Stimulated activated CD8-positive, alpha-beta memory T cell treated with anti-CD3 and anti-CD28 coated beads, Interleukin-15, amount 100 ng/mL, for 24 hours (primary cell): ENCODE measurements at places on chromosomes 2 and 18.
A peak's percentile ranks its signal among the peaks of the same experiment; 100 is the strongest.

DNA sequence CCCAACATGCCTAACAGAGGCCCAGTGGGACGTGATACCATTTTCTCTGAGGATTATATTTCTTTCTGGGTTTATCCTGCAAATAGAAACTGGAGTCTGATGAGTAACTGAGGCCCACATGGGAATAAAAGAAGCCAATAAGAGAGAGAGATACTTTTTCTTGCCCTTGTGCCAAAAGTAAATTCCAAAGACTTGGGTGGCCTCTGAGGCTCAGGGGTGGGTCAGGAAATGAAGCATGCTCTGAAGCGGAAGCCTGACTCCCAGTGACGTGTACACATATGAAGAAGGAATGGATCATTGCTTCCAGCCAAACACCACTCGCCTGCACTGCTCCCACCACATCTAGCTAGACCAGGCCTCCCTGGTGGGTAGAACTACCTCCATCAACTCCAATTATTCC is 273.6 kb upstream of the NCKAP5 start:
- no peak for DNase-seq

GRCh38 chr2:72292433-72292832 is 144.8 kb upstream of the CYP26B1 start:
- no peak for DNase-seq

- DNase-seq: no peak
Measured at GRCh38 chr18:69138088-69138487, 262.6 kb upstream of the DOK6 start.

- no peak for DNase-seq
Measured at GRCh38 chr18:69580107-69580506, 179.4 kb downstream of the DOK6 start.

DNA sequence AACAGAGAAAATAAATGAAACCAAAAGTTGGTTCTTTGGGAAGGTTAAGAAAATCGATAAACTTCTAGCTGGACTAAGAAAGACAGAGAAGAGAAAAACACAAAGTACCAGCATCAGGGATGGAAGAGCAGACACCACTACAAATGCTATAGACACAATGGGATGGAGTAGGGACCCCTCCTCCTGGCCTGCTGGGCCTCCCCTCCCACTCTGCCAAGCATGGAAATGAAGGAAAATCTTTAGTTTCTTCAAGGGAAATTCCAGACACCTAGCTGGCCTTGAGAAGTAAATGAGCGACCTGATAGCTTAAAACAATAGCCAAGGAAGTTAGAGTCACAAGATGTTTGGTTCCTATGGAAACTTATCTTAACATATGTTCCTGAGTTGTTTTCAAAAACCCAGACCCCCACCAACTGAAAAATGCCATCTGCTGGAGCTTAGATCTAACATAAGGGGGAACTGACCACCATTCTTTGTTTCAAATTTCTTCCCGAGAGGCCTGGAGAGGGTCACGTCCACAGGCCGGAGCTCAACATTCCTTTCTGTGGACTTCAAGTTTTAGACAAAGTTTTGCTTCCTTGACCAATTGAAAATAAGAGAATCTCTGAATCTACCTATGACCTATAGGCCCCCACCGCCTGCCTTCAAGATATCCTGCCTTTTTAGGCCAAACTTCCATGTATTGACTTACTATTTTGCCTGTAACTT is 101.9 kb downstream of the BIN1 start:
- no peak for DNase-seq

DNA sequence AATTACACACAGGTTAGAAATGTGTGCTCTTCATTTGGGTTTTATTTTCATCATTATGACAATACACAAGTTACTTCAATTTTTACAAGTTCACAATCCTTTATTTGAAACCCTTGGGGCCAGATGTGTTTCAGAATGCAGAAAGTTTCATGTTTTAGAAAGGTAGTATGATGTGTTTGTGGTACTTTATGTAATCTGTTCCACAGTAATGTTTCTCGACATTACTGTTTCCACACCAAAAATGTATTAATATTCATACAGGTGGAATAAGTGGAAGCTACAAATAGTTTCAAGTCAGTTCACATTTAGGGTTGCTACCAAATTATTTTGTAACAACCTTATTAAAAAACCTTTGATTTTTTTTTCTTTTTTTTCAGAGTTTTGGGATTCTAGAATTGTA is 10.4 kb downstream of the UBE2E3 start:
- no peak for DNase-seq

DNA sequence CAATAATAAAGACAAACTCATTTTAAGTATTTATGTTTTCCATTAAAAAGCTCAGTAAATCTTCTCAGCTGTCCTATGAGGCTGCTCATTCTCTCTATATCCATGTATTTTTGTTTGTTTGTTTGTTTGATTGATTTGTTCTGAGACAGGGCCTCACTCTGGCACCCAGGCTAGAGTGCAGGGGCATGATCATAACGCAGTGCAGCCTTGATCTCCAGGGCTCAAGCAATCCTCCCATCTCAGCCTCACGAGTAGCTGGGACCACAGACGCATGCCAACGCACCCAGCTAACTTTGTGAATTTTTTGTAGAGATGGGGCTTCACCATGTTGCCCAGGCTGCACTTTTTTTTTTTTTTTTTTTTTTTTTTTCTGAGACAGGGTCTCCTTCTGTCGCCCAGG is 5.6 kb downstream of the STRN start:
- no peak for DNase-seq

GRCh38 chr18:75548353-75548905 is 120.9 kb upstream of the SMIM21 start:
- DNase-seq: no peak

DNA sequence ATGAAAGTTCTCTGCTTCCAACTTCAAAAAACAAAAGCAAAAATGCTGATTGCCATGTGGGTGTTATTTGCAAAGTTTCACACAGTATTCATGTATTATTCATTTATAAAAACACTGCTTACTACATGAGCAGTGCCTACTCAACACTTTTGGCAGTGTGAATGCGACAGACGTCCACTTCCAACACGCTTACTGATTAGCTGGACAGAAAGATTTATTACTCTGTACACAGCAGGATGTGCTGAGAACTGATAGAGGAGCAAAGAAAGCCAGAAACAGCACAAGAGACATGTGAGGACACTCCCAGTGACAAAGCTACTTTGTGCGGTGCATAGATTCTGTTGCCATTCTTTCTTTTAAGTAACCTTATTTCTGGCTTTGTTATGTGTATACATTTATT is 258.8 kb downstream of the DLGAP1 start:
- no peak for DNase-seq

GRCh38 chr18:8704361-8705237 is 757 bp upstream of the MTCL1 start:
- DNase-seq: peak; percentile 78

DNA sequence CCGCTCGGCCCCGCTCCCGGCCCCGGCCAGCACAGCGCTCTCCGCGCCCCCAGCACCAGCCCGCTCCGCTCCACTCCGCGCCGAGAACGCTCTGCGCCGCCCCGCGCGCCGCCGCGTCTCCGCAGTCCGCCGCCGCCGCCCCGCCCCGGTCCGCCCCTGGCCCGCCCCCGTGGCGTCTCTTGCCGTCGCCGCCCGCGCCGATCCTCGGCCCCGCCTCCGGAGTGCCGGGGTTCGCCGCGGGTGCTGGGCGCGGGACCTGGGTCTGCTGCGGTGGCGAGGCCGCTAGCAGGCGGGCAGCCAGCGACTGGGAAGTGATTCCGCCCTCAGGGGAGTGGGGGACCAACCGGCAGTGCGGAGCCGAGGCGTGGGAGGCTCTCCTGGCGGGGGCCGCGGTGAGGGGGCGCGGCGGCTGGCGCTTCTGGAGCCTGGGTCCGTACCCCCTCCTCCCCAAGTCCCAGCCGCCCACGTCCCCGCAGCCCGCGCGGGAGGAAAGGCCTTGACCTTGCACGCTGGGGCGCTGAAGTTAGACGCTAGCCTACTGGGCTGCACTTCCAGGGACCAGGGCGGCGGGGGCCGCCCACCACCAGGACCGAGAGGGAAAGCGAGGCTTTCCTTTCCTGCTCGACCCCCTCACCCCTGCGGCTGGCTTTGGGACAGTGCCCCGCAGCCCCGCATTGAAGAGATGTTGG is at the start of gene HS6ST1:
HS6ST1 (minus strand) TSS at position 93 of the 689 bp plus-strand sequence. CDS start 305 bp downstream, outside the sequence.
- peak; percentile 84 for DNase-seq

- no peak for DNase-seq
Measured at GRCh38 chr2:39447266-39448168, 10.4 kb upstream of the MAP4K3 start.

DNA sequence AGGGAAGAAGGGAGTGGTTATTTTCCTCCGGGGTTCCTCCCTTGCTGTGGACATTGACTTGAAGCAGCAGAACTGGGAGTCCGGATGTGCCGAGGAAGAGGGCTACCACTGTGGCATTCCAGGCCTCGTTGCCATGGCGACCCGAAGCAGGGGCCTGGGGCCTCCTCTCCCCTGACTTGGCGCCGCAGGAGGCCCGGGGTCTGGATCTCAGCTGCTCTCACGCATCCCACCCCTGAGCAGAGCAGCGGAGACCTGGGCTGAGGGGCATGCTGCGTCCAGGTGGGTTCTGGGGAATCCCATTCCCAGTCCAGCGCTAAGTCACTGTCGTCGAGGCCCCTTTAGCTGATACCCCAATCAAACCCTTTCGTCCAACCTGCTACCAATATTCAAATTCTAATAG is 100.2 kb downstream of the BCL11A start:
- no peak for DNase-seq
